Activated CD4-positive, CD25-positive, alpha-beta regulatory T cell treated with anti-CD3 and anti-CD28 coated beads, Interleukin-2, amount 50 U/mL, for 72 hours (primary cell): ENCODE measurements at places on chromosomes 6 and 20.

DNA sequence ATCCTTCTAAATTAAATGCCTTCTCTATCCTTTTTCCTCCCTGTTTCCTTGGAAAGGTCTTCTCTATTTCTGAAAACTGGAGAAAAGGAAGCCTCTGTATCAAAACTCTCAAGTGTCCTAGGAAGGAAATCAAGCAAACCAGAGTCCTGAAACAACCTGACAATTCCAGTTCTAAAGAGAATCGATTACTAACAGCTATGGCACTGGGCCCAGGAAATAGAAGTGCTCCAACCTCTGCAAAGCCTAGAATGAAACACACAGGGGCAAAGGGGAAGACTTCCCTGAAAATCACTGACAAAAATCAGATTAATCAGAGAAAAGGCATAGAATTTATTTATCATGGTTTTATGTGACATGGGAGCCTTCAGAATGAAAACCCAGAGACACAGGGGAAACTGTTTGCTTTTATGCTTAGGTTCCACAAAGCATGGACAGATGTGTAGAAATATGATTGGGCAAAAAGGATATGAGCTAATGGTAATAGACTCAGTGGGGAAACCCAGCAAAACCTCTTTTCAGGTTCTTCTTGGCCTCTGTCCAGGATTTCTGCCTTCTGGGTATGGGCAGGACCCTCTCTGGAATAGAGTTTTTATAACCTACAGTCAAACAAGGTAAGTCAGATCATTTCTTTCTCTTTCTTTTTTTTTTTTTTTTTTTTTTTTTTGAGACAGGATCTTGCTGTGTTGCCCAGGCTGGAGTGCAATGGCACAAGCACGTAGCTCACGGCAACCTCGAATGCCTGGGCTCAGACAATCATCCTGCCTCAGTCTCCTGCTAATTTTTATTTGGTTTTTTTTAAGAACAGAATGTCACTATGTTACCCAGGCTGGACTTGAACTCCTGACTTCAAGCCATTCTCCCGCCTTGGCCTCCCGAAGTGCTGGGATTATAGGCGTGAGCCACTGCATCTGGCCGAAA is 91.7 kb downstream of the CD24 start:
- DNase-seq: no peak

GRCh38 chr6:17393892-17394631 is 667 bp downstream of the CAP2 start:
- DNase-seq: no peak

GRCh38 chr6:88562353-88563276 is 396.5 kb upstream of the CNR1 start:
- no peak for DNase-seq

DNA sequence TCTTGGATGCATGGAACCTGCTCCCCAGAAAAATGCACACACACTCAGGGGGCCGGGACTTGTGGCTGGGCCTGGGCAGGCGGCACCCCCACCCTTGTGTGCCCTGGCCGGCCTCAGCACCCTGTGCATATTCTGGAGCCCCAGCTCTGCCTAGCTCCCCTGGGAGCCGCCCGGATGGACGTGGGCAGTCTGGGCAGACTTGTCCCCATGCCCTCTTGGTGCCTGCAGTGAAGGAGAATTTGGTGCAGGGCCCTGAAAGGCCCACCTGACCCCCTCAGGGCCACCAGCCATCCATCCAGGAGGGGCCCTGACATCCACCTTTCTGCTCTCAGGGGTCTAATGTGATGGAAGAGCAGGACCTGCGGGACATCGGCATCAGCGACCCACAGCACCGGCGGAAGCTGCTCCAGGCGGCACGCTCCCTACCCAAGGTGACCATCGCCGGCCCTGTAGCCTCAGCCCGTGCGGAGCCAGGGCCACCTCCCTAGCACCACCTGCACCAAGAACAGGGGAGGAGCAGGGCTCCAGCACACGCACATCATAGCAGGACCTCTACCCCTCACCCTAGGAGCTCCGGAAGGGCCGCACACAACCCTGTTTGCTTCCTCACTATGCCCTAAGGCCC is 62.8 kb downstream of the TCP11 start:
- DNase-seq: no peak

DNA sequence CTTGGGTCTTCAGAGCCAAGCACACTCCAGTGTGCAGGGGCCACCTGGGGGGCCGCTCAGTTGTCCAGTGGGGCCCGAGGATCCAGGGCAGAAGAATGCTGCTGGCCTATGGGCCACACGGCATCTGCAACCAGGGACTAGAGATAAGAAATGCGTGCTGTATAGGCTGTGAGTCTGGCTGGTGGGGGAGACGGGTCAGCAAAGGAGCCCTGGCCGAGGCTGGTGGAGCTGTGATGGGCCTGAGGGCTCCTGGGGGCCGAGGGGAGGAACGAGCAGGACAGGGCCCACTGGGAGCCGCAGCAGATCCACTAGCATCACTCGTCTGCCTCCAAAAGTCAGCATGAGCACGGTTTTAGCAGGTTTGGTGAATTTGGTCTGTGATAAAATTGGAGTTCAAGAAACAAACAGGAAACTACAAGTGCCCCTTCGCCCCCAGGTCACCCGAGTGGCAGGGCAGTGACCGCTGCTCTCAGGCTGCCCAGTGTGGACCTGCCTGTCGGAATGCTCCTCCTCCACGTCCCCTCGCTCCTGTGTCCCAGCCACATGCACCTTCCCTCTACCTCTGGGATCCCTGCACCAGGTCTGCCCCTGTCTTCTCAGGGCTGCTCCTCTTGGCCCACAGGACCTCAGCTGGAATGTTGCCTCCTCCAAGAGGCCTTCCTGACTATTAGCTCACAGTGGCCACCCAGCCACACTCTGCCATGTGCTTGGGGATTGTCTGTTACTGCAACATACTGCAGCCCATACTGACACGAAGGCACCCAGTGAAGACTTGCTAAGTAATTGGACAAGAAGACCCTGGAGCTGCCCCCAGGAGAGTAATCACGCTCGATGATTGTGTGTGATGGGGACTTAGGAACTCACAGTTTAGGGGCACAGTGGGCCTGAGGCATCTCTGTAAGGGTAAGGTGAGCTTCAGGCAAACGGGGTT is 10.9 kb downstream of the ACSS1 start:
- DNase-seq: no peak

DNA sequence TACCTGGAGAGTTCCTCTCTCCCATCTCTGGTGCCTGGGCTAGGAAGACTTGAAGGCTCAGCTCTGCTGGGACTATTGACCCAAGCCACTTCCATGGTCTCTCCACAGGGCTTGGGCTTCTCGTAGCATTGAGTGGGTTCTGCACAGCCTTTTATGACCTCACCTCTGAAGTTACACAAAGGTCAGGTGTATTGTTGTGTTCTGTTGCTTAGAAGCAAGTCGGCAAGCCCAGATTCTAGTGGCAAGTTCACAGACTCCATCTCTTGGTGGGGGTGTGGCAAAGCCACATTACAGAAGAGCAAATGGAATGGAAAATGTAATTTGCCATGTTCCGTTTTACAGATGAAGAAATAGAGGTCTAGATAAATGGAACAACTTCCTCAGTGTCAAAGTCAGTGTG is 13.5 kb downstream of the BPI start:
- DNase-seq: no peak

DNA sequence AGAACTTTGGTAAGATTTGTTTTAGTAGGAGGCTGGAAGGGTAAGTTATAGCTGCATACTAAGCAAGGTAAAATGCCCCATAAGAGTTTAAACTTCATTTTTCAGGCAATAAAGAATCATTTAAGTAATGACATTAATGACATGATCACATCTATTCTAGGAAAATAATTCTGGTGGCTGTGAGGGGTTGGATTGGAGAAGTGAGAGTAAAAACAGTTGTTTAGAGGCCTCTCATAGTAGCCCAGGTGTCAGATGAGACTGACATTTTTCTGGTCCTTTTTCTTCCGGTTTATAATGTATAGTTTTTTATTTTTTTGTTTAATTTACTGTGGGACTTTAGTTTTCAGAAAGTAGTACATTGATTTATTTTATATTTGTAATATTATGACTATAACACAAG is 40.8 kb downstream of the ITCH start:
- no peak for DNase-seq

GRCh38 chr20:8490076-8490830 is 358.2 kb downstream of the PLCB1 start:
- no peak for DNase-seq

DNA sequence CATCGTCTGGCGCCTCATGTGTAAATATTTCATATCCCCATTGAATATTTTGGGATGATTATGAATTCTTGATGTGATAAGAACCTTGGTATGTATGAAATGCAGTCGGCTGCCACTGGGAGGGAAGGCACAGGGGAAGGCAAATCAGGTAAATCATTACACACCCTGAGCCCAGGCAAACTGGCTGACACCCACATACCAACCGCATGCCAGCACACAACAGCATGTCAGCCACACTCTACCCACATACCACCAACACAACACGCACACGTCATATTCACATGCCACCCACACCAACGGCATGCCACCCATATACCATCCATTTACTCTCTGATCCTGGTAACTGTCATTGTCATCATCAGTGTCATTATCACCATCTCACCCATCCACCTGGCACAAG is 28.3 kb upstream of the MDGA1 start:
- DNase-seq: no peak

DNA sequence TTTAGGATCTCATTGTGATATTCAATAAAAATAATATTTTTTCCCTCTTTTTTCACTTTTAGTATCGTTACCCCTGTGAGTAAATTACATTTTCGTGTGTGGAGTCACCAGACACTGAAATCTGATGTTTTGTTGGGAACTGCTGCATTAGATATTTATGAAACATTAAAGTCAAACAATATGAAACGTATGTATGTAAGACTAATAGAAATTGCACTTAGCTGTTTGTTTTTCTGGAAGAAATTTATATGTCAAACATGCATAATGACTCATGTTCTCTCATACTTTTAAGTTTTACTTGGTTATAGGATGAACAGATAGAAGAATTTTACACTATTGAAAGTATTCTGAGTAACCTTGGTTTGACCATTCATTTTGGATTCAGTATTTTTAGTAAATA is 49.4 kb downstream of the ITCH start:
- DNase-seq: no peak

DNA sequence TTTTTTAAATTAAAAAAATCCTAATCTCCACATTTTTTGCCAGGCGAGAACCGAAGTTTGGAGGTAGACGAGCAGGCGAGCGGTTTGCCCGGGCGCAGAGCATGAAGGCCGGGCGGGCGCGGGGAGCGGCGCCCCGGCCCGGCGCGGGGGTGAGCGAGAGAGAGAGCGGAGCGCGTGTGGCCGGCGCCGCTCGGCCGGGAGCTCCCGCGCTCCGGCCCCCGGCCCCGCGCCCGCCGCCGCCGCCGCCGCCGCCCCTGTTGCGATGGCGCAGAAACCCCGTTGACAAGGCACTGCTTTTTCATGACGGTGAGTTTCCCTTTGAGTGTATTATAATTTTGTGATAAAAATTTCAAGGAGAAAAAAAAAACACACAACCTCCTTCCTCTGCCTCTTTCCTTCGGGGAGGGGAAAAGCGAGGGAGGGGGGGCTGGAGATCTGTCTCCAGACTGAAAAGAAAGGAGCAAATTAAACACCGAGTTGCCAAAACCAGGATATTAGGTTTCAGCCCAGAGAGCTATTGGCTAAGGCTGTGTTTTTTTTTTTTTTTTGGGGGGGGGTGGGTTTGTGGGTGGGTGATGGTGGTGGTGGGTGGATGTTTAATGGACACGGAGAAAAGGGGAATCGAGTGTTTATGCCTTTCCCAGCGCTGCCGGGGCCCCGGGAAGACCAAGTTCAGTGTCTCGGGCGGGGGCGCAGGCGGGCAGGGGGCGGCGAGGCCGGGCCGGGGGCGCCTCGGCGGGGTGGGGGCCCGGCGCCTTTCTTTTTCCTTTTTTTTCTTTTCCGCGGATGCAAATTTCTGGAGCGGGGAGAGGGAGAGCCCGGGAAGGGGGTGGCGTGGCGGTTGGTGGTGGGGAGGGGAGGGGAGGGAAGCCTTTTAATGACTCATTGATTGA is at the start of gene BICRAL:
TSS of gene BICRAL (plus strand) at position 257 of the 893 bp plus-strand sequence. CDS start 39,971 bp downstream, outside the sequence.
- peak; percentile 82 for DNase-seq

DNA sequence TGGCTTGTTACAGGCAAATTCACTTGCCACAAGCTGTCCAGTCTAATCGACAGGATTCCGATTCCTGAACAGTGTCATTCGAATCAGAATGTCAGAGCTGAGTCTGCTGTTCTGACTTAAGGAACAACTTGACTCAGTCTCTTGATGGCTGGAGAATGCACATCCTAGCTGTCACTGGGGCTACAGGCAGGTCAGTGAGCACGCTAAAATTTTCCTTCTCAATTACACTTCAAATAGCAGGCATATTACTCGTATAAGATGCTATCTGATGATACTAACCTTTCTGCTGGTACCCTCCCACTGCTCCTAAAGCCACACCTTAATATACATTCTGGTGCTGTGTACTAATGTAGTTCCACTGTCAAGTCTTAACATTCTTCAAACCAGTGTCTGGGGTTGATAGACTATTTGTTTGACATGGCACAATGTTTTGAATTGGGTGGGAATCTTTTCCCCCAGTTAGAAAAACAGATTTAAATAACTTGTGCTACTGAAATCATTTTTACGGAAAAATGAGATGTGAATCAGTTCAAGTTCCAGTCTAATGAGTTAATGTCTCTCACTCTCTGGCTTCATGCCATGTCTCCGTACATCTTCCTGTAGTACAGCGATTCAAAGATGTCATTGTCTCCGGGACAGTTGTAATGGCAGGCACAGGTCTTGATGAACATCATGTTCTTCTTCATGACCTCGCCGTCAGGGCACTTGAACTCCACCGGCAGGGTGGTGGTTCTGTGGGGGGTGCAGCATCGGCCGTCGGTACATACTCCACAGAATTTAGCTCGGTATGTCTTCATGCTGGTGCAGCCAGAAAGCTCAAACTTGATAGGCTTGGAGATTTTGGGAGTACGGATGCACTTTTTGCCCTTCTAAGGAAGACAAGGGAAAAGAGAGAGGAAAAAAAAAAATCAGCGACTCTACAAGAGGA is 2.2 kb downstream of the CCN2 start:
- DNase-seq: no peak

- no peak for DNase-seq
These were observed 24.3 kb downstream of the VTA1 start for GRCh38 chr6:142171351-142171750.

DNA sequence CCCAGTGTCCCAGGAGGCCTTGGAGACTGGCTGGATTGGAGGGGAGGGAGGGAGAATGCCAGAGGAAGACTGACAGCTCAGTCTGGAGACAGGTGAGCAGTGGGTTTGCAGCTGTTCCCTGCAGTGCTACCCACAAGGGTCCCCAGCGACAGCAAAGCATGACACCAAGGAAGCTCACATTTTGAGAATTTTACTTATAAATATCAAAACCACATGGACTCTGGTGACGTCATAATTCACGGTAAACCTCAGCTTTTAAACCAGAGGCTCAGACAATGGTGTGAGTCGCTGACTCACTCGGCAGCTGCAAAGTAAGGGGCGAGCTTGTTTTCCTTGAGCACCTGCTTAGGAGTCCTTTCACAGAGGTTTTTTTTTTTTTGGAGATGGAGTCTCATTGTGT is 65.2 kb downstream of the THBS2 start:
- DNase-seq: no peak

- no peak for DNase-seq
These were observed 16.0 kb downstream of the SLC52A3 start for GRCh38 chr20:752291-752690.

DNA sequence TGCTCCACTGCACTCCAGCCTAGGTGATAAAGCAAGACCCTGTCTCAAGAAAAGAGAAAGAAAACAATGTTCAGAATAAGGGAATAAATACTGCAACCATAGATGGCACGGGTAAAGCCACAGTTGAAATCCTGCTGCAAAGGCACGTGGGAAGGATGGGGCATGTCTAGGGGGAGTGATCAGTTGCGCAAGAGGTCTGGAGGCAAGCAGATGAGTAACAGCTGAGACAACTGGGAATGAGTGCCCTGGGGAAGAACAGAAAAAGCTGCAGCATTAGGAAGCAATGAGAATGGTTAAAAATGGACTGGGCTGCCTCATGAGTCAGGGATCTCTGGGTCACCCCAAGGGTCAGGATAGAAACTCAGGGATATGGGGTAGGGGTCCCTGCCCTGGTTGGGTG is 96.3 kb downstream of the GMPR start:
- no peak for DNase-seq
